ENCODE measurements at places on chromosomes 6 and 20.
A peak's percentile ranks its signal among the peaks of the same experiment; 100 is the strongest.

- no peak for DNase-seq
These were observed 404.3 kb downstream of the CDH26 start for GRCh38 chr20:60362531-60362930.

- DNase-seq, result no peak
These were observed 363.0 kb downstream of the UTRN start for GRCh38 chr6:144647971-144648651.

DNA sequence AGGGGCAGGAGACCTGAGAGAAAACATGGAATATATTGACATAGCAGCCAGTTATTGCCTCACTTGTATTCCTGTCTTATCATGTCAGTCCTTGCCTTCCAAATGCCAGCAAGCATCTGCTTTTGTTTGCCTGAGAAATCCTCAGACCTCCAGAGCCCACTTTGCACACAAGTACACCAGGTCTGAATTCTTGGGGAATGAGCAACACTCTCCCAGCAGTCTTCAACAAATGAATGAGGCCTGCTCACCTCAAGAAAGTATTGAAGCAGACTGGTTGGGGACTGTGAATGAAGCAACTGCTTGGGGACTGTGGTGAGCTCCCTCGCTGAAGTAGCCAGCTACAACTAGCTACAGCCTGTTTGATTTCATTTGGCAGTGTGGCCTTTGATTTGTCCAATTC, 172.8 kb upstream of the SPTLC3 start:
- no peak for DNase-seq

- DNase-seq, result no peak
These were observed 161.3 kb downstream of the GMPR start for GRCh38 chr6:16399695-16400094.

DNA sequence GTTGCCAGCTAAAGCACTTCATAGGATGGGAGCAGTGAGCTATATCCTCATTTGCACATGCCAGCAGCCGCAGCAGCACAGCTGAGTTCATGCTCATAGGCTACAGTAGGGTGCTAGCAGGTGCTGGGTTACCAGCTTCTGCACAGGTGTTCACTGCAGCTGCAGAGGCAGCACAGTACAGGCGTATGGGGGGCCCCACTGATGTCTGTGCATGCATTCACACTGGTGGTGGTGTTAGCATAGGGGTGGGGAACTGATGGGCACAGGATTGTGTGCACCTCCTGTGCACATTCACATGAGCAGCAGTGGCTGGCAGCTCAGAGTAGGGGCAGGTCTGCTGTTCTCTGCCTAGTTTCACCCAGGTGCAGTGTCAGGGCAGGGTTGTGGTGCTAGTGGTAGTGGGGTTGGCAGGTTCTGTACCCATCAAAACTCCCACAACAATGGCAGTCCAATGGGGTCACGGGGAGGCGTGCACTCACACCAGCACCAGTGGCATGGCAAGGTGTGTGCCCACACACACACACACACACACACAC, 58.9 kb upstream of the IRAK1BP1 start:
- DNase-seq, result no peak

GRCh38 chr6:169646906-169647567, 54.8 kb downstream of the WDR27 start:
- no peak for DNase-seq

DNA sequence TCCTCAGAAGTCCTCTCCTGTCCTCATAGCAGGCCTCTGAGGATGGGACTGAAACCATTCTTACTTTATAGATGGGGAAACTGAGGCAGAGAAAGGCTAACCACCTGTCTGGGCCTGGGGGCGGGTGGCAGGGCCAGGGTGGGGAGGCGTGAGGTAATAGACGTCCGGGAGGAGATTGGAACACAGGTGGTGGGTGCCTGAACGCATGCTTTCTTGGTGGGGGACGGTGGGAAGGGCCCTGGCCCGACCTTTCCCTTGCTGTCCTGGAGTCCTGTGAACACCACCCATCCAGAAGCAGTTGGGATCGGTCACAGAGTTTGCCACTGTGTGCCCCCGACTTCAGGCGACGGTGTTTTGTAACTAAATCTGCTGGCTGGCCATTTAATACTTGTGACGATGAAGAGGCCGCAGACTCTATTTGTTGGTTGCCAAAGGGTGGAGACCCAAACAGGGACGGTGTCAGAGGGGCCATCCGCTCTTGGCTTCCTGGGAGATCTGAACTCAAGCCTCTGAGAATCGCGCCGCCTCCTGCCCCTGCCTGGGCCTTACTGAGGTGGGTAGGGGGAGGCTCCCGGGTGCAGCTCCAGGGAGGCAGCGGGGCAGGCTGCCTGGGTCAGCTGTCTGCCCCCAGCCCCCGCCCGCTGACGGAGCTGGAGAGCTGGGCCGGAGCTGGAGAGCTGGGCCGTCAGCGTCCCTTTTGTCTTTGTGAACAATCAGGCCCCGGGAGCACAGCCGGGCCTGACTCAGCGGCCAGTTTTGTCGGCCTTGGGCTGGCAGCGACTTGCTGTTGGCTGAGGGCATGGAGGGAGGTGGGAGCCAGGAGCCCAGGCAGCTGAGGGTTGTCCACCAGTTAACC, 4.1 kb downstream of the RBM38 start:
- DNase-seq, result peak; percentile 96

- no peak for DNase-seq
These were observed 108.1 kb downstream of the PREX1 start for GRCh38 chr20:48719598-48720255.

GRCh38 chr6:56235245-56235644, 12.1 kb downstream of the COL21A1 start:
- DNase-seq, result no peak

DNA sequence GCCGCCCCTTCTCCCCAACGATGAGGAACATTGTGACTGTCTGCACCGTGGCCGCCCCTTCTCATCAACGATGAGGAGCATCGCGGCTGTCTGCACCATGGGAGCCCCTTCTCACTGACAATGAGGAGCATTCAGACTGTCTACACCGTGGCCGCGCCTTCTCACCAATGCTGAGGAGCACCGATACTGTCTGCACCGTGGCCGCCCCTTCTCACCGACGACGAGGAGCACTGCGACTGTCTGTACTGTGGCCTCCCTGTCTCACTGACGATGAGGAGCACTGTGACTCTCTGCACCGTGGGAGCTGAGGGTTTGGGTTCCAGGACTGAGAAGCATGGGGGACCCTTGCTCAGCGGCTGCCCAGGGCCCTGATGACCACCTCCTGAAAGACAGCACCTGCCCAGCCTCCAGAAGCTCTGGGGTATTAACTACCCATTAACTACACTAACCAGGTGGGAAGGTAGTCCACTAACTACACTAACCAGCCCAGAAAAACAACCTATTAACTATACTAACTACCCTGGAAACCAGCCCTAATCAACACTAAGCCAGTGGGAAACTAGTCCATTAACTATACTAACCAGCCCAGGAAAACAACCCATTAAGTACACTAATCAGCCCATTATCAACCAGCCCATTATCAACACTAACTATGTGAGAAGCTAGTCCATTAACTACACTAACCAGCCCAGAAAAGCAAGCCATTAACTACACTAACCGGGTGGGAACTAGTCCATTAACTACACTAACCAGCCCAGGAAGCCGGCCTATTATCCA, 116.9 kb downstream of the TAF4 start:
- no peak for DNase-seq

DNA sequence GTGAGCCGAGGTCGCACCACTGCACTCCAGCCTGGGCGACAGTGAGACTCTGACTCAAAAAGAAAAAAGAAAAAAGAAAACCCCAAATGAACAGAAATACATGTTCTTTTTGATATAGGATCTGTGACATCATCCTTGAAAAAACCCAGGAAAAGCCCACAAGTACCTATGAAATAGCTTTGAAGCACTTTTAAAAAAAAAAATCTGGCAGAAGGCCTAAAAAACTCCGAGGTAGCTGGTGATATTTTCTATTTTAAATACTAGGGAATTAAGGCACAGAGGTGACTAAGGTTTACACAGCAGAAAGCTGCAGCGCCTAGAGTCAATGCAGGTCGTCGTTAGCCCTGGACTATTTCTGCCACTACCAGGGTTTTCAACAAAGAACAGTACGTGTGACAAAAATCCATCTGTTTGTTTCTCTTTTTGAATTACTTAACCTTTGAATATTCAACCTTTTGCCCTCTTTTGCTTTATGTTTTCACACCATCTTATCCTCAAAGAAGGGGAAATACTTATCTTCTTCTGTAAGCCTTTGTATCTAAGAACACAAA, 39.4 kb upstream of the EEF1A1 start:
- no peak for DNase-seq

Measured in head of caudate nucleus (tissue), 42 donors.